ENCODE measurements at places on chromosomes 11 and 22. TPM values are rescaled to one million over a fixed set of nuclear protein-coding genes. Genes with fewer than 3 reads are reported as not detected.

NPTXR gene
- total RNA-seq: 20.9 TPM

SLC37A2 gene
- 1.2 TPM for total RNA-seq

ZP1 gene
- total RNA-seq: not detected

LARGE2 gene
- total RNA-seq: 0.25 TPM

BET1L gene
- 6.6 TPM for total RNA-seq

IL17RA gene
- 0.98 TPM for total RNA-seq

PANX2 gene
- 3.2 TPM for total RNA-seq

MUC2 gene
- total RNA-seq: not detected

OR52E1 gene
- not detected for total RNA-seq

OR2AG2 gene
- total RNA-seq: 0.25 TPM
